Endothelial cell (in vitro differentiated cells): ENCODE measurements at places on chromosomes 6 and 20.

- no peak for DNase-seq
Observed at GRCh38 chr6:111653979-111654378, 48.3 kb upstream of the TRAF3IP2 start.

GRCh38 chr6:16982807-16983206 is 119.0 kb upstream of the STMND1 start:
- no peak for DNase-seq

DNA sequence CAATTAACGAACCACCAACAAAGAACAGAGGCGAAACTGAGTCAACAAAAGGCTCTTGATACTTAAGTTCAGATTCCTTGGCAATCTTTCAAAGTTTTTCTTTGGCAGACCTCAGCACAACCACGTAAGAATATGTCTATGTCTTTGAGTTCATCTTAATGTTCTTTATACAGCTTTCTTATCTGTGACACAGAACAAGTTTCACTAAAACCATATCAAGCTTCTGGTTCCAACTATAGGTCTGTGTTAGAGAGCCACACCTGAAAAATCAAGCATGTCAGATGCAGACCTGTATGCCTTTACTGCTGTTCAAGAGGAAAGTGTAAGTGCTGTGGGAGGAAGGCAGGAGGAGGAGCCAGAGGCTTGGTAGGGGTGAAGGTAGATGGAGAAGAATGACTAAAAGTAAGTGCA is 271.3 kb downstream of the KHDC1L start:
- DNase-seq: no peak

DNA sequence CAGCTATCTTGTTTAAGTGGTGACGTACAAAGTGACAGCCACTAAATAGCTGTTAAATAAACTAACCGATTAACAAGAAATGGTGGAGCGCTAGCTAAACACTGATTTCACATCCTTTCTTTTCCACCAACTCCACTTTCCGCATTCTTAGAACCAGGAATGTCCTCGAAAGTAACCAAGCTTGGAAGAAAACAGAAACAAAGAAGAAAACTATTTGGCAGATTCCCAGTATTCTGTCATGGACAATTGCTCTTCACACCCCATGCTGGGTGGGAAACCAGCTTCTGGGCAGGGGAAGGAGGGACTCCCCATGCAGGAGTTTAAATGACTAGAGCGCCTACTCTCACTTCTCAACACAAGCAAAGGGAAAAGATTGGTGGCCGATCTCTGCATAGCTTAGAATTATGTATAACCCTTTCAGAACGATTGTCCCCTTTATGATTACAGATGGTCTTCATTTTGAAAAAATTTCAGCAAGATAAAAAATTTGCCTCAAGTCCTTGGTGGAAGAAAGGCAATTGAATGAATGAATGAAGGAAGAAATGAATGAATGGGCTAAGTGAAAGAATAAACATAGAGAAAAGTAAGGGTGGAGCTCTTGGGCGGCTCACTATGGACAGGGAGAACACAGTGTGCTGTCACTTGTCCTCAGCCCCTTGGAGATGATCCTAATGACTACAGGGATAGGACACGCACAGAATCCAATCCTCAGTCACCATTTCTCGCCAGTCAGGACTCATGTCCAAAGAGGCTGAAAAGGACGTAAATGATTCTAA is 148.7 kb upstream of the NEDD9 start:
- no peak for DNase-seq

- no peak for DNase-seq
Observed at GRCh38 chr6:106874481-106874880, 100.0 kb downstream of the CD24 start.

GRCh38 chr20:13120471-13120870 is 100.6 kb upstream of the ISM1 start:
- DNase-seq: no peak

DNA sequence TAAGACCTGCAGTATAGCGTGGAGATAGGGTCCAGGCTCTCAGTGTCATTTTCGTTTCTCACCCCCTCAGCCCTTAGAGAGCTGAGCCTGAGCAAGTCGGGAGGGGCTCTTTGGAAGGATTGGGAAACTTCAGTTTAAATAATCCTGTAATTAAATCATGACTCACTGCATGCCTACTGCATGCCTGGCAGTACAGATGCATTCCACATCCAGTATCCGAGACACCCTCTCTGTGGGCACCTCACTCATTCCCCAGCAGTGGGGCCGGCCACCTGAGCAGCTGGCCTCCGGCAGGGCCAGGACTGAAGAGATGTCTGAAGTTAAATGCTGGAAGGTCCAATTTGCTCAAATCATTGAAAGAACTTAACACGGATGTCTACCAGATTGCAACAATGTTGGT is 316.6 kb downstream of the THBS2 start:
- DNase-seq: no peak

DNA sequence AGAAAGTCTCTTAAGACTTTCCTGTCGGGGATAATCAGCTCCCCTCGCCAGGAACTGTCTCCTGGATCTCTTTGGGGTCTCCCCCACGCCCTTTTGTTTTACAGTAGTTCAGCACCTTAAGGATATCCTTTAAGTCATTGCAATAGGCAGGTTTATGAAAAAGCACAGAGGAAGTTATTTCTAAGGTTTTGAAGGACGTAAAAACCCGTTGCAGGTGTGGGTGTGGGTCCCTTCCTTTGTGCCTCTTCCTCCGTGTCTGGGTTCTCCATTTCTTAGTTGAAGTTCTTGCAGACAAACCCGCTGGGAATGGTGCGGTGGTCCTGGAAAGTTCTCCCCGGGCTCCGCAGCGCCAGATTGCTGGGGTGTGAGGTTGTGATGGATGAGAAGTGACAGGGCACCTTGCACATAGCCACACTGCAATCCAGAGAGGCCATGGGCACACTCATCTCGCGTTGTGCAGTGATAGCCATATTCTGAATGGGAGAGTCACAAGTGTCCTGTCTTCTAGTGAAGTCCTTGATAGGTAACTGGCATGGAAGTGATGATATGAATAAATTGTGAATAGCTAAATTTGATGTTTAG is 65.2 kb downstream of the GTF2H5 start:
- DNase-seq: no peak

DNA sequence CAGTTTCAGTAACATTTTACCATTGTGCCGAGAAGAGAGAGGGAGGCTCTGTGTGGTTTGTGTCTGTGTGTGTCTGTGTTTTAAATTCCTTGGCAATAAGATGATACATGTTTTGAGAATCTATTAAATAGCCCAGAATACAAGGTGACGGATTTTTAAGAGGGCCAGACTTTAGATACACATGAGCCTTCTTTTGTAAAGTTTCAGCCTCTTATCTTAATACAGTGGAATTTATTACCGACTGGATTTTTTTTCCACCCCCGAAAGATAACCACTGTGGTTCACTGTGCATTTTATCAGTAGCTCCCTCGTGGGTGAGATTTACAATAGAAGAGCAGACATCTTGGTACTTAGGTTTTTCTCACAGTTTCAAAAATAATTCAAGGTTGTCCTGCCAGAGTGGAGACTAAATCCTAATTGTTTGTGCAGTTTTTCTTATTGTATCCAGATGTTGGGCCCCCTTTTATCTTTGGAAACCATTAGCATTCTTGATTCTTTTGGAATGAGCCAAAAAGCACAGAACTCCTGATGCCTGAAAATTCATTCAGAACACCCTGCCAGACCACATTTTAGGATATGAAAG is 49.9 kb downstream of the STK4 start:
- DNase-seq: no peak

GRCh38 chr20:61731363-61732181 is 334.1 kb downstream of the TAF4 start:
- no peak for DNase-seq

DNA sequence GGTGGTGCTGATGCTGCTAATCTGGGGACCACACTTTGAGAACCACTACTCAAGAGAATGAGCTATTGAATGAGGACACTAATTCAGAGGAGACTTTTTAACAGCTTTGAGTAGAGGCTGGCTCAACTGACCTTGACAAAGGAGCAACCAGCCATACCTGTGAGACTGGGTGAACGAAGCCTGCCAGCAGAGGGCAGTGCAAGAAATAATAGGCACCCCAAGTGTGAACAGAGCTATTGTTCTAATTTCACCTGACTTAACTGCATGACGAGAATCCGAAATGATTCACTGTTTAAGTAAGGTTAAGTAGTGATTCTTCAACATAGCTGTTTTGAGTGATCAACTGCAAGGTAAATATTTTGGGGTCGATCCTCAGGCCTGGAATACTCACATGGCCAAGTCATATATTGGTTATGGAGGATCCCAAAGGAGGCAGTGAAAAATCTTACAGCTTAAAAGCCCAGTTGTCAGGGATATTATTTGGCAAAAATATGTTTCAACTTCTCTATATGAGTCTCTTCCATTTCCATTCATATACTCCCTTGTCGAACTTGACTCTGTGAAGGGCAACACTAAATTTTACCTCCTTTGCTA is 550.5 kb upstream of the MARCKS start:
- DNase-seq: peak; percentile 59

- no peak for DNase-seq
Observed at GRCh38 chr6:75024828-75025227, 181.0 kb downstream of the COL12A1 start.

DNA sequence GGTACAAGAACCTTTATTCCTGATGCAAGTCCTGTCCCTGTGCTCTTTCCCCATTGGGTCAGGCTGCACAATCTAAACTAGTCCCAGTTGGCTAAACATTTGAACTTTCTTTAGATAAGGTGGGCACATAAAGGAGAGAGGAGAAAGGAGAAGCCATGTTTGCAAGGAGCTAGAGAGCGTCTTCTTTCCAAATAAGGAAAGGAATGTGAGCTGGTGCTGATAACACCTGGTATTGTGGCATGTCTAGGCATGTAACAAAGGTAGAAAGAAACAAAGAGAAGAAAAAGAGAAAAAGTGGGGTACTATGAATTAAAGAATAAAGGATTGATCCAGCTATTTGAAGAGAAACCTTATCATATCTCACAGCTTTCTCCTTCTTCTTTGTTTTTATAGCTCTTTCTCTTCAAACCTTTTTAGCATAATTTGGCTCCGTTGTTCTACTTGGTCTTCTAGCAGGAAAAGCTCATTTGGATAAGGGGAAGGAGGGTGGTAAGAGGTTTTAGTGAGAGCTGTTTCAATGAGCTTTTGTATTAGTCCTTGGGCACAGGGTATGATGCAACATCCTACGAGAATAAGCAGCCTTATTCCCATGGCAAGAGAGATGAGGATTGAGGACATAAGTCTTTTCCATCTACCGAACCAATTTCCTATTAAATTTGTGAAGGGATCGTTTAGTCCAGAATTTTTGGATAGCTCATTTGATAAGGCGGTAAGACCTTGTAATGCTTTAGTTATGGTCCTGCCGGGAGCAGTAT is 415.5 kb upstream of the MAN1A1 start:
- no peak for DNase-seq

- no peak for DNase-seq
Observed at GRCh38 chr6:26184367-26184891, 97.2 kb downstream of the HFE start.

DNA sequence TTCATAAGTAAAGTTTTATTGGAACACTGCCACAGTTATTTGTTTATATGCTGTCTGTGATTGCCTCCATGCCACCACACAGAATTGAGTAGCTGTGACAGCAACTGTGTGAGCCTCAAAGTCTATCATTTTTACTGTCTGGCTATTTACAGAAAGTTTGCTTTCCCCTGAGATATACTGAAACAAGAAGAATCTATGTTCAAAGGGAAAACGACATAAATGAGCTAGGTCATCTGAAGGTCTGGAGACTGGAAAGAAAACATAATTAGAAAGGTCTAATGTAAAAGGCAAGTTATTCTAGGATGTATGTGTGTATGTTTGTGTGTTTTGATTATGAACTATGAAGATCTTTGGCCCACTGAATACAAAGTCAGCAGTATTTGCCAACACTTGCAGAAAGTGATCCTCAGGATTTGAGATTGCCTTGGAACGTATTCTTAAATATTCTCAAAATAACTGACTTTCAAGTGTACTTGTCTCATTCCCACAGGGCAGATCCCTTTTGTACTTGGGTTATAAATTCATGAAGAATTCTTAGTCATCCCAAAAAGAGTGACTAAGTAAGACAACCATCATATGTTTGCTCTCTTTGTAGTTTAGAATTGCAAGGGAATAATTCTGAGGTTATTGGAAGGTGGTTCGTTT is 677.7 kb downstream of the DOK5 start:
- DNase-seq: no peak

- no peak for DNase-seq
Observed at GRCh38 chr20:61524951-61525666, 273.0 kb downstream of the CDH4 start.

DNA sequence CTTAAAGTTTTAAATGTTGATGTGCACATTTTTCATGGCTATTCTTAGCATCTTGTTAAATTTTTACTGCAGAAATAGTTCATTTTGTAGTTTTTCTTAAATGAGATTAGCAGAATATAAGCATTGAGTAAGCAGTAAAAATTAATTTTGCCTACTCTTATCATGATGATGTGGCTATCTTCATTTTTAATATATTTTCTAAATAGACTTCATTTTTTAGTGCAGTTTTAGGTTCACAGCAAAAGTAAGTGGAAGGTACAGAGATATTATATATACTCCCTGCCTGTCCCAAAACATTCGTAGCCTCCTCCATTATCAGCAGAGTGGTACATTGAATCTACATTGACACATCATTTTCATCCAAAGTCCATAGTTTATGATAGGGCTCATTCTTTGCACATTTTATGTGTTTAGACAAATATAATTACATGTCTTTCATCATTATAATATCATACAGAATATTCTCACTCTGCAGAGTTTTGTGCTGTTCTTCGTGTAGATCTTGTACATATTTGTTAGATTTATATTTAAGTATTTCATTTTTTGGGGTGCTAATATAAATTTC is 13.7 kb downstream of the STXBP5 start:
- DNase-seq: no peak

DNA sequence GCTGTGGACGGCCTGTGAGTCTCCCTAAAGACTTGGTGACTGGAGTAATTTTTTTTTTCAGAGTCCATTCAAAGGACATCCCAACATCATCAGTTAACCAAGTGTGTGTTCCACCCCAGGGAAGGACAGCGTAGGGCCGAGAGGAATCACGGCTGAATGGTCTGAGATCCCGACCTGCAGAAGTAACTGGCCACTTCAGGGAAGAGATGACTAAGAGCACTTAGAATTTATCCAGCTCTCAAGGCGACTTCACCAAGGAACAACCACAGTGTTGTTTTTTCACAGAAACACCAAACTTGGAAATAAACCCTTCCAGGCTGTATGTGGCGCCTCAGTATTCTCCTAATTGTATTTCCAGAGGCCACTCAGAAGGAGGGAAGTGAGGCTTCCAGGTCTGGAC is 231.6 kb downstream of the FNDC1 start:
- no peak for DNase-seq

GRCh38 chr20:5397393-5397792 is 80.6 kb upstream of the PROKR2 start:
- DNase-seq: no peak

GRCh38 chr20:31710423-31711108 is 12.1 kb downstream of the BCL2L1 start:
- DNase-seq: no peak

DNA sequence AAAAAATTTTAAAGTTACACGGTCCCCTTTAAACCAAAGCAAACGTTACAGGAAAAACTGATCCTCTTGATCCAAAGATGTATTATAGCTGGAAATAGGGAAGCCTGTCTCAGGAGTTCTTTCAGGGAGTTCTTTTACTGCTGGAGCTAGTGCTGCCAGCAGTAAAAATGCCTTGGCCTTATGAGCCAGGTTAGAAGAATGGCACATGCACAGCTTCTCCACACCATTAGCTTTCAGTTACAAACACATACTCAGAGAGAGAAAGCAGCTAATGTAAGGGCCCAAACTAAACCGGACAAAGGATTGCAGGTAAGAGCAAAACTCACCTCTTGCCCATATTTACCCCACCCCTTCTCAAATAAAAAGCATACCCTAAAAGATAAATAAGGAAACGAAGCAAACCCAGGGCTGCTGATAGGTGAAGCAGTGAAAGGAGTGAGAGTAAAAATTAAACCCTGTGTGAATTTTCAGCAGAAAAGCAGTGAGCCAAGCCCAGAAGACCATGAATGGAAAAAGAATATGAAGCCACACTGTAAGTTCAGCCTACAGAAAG is 19.0 kb downstream of the TBC1D20 start:
- DNase-seq: no peak
